SK-N-SH treated with all-trans-retinoic acid at 6 μM for 48 hours (cell line): ENCODE measurements at places on chromosomes 16 and 17.

GRCh38 chr16:88698646-88699045 is 7.6 kb downstream of the RNF166 start:
- no peak for ATAC-seq

DNA sequence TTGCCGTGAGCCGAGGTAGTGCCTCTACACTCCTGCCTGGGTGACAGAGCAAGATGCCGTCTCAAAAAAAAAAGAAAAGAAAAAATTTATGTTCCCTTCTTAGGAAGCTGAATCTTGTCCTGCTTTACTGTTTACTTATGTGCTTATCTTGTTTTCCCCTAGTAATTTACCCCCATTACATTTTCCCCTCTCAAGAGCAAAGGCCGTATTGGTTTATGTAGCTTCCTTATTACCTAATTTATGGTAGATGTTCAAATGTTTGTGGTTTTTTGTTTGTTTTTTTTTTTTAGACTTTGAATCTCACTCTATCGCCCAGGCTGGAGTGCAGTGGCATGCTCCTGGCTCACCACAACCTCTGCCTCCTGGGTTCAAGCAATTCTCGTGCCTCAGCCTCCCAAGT is 10.3 kb upstream of the SLC52A1 start:
- no peak for ATAC-seq

DNA sequence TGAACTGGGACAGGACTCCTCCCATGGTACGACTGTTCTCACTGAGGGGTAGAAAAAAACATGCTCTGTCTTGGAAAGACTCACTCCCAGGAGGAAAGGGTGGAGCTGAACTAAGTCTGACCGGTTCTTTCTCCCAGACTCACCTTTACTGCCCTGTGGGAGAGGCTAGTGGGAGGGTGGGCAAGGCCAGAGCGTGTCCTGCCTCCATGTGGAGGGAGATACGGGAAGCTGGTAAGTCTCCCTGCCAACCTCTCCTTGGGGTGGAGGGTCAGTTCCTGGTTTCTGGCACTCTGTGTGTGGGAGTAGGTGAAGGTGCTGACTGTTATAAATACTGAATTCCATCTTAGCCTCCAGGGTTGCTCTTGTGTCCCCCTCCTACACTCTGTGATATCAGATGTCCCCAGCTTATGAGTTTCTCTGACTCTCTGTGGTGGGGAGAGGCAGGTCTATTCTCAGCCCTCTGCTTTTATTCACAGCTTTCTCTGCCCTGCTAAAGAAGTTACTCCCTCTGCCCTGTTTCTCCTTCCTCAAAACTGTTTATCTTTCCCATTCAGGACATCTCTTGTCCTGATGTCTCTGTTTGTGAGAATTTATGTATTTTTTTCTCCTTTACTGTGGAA is 26.9 kb upstream of the FAM20A start:
- ATAC-seq: no peak

DNA sequence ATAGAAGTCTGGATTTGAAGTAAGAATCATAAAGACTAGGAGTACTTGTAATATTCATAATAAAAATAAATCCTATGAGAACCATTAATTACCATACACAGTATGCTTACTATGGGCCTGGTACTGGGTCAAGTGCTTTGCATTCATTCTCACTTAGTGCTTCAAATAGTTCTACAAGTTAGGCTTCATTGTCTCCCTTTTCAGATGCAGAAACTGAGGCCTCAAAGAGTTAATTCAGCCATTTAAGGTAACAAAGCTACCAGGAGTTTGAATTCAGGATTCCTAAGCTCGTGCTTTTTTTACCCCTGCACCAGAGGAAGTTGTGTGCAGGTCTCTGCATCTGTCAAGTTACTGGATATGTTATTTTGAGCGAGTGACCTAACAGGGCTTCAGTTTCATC is 1098.4 kb upstream of the EEF2KMT start:
- no peak for ATAC-seq

DNA sequence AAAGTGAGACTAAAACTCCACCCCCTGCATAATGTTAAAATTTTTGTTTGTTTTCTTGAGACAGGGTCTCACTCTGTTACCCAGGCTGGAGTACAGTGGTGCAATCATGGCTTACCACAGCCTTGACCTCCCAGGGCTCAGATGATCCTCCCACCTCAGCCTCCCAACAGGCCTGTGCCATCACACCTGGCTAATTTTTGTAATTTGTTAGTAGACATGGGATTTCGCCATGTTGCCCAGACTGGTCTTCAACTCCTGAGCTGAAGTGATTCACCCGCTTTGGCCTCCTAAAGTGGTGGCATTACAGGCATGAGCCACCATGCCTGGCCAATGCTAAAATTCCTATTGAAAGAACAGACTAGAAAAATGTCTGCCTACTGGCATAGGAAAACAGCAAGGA is 103.8 kb downstream of the TRIM37 start:
- no peak for ATAC-seq
